ENCODE measurements at places on chromosomes 5 and 9.

- DNase-seq, result no peak
Observed at GRCh38 chr5:42366051-42366450, 57.2 kb upstream of the GHR start.

DNA sequence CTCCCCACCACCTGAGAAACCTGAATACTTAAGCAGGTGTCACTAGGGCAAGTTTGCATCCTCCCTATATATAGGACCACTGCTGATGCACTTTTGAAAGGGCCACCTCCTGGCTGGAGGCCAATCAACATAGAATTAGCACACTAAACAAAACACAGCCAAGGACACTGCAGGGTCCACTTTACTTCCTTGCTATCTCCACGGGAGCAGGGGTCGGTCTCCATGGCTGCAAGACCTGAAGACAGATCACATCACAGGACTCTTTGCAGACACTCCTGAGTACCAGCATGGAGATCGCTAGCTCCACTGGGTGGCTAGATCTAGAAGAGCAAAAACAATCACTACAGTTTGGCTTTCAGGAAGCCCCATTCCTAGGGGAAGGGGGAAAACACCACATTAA lies 72.3 kb downstream of the C9orf153 start:
- no peak for DNase-seq

GRCh38 chr5:38645508-38645907 lies 89.1 kb upstream of the LIFR start:
- DNase-seq, result no peak

GRCh38 chr5:82613891-82614290 lies 335.7 kb upstream of the RPS23 start:
- DNase-seq, result no peak

GRCh38 chr9:116935149-116935897 lies 248.2 kb downstream of the TRIM32 start:
- no peak for DNase-seq

- no peak for DNase-seq
Observed at GRCh38 chr5:141001446-141001843, 35.2 kb downstream of the PCDHAC2 start.

DNA sequence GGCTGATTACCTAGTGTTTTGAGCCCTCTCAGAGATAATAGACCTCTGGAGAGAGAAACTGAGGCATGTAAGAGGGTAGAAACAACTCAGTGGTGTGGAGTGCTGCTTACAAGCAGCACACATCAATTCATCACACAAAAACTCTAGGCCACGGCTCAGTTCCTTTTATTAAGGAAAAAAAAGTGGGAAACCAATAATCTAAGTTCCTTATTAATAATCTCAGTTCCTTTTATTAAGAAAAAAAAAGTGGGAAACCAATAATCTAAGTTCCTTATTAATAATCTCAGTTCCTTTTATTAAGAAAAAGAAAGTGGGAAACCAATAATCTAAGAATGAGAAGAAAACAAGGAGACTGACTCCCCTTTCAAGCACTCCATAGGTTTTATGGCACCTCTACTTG lies 28.0 kb downstream of the TXNDC8 start:
- no peak for DNase-seq

DNA sequence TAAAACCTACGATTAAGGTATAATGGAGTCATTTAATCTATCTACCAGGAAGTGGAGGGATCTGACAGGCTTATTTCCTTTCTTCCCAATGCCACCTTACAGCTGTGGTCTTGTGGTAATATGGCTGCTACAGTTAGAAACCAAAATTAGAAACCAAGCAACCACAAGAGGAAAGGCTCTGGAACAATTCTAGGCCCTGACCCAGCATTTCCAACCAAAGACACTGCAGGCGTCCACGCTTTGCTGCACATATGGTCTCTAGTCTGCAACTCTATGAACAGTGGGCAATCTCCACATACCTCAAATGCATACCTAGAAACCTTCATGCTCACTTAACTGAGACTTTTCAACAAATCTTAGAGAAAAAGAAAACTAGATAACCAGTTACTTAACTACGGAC lies 339.1 kb downstream of the NFIB start:
- DNase-seq, result no peak

- no peak for DNase-seq
Observed at GRCh38 chr9:86034863-86035734, 64.3 kb downstream of the GOLM1 start.

- no peak for DNase-seq
Observed at GRCh38 chr5:124179819-124180218, 566.6 kb downstream of the ZNF608 start.

DNA sequence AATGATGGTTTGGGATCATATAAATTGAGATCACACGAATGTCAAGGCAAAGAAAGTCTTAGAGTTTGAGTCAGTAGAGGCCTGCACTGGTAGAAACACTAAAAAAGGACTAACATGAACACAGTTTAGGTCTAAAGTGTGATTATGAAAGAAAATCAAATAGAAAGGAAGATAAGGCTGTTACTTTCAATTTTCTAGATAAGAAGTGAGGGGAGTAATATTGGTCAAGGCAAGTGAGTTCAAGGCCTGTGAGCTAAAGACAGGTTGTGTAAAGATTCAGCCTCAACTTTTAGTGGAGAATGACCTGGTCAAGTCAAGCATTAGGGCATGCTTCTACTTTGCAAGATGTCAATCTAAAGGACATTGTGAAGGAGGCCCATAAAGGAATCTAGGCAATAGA lies 19.0 kb downstream of the VLDLR start:
- no peak for DNase-seq

DNA sequence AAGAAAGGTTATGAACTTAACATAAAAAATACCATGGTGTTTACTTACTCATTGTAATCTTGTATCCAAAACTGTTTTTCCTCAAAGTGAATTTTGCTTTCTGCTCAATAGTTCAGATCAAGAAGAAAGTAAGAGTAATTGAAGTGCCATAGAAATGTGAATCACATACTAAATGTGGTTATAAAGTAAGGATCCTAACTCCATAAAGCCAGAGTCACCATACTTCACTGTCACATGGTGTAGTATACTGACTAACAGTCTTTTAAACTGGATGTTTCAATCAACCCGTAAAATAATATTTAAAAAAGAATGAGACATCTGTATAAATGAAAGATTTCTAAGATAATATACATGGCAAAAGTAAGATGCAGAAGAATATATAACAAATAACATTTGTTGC lies 72.1 kb downstream of the NIPBL start:
- DNase-seq, result no peak

DNA sequence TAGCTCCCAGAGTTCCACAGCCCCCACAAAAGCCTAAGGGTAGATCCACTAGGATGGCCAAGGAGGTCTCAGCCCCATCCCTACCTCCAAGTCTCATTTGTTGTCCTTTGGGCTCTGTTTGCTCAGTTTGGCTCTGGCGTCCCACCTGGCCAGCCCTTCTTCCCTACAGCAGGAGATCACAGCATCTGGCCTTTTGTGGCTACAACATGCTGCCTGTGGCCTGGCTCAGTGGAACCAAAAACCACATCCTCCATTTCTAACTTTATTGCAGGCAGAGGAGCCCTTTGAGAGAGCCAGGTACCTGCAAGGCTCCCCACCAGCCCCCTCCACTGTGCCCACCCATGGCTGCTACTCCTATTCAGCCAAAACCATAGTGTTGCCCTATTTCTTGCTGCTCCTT lies 11.4 kb downstream of the JADE2 start:
- no peak for DNase-seq

Data from stimulated activated CD8-positive, alpha-beta memory T cell treated with anti-CD3 and anti-CD28 coated beads, Interleukin-2, amount 100 ng/mL, for 48 hours (primary cell).